NCI-H1930 (cell line): ENCODE measurements at places on chromosomes 11 and 22.

GRCh38 chr11:2801711-2802388, 83.7 kb downstream of the CDKN1C start:
- DNase-seq, result no peak

DNA sequence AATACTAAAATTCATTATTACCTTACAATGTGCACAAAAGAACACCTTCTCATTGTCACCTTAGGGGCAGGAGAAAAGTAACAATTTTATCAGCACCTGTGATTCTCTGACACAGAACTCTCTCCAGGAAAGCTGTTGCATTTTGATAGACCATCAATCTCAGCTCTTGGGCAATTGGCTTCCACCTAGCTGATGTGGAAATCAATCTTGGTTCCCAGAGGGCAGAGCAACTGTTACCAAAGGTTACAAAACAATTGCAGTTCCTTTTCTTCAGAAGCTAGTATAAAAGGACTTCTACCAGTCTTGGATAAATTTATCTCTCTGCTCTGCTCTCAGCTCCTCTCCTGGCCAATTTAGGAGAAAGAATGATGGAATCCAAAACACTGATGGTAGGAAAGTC, 157.8 kb upstream of the DDI1 start:
- no peak for DNase-seq

DNA sequence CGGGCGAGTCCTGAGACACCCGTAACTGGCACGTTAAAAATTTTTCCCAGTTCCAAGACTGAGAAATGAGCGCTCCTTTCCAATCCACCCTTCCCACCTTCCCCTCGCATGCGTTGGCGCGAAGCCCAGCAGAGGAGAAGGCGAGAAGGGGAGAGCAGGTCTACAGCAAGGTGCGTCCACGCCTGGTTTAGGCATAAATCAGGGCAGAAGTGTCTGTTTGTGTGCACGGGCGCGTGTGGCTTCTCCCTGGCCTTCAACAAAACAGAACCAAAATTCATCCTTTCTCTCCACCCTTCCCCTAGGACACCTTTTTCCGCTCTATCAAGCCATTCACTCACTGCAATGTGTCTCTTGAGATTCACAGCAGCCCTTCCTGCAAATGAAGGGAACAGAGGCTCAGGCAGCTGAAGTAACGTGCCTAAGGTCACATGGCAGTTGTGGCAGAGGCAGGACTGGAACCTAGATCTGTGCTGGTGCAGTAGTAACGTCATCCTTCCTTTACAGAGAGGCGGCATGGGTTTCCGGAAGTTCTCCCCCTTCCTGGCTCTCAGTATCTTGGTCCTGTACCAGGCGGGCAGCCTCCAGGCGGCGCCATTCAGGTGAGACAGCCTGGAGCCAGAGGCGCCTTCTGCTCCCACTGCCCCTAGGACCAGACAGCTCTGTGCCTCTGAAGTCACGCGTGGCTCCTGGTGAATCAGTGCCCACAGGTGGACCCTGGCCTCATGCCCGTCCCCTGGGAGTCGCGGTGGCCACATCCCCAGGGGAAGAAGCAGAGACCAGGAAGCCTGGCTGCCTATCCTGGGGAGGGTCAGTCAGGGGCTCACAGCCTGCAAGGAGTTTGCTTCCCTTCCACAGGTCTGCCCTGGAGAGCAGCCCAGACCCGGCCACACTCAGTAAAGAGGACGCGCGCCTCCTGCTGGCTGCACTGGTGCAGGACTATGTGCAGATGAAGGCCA, 1.1 kb downstream of the CALCB start:
- DNase-seq, result peak; percentile 88

GRCh38 chr11:44568658-44569473, 3.4 kb downstream of the CD82 start:
- no peak for DNase-seq

DNA sequence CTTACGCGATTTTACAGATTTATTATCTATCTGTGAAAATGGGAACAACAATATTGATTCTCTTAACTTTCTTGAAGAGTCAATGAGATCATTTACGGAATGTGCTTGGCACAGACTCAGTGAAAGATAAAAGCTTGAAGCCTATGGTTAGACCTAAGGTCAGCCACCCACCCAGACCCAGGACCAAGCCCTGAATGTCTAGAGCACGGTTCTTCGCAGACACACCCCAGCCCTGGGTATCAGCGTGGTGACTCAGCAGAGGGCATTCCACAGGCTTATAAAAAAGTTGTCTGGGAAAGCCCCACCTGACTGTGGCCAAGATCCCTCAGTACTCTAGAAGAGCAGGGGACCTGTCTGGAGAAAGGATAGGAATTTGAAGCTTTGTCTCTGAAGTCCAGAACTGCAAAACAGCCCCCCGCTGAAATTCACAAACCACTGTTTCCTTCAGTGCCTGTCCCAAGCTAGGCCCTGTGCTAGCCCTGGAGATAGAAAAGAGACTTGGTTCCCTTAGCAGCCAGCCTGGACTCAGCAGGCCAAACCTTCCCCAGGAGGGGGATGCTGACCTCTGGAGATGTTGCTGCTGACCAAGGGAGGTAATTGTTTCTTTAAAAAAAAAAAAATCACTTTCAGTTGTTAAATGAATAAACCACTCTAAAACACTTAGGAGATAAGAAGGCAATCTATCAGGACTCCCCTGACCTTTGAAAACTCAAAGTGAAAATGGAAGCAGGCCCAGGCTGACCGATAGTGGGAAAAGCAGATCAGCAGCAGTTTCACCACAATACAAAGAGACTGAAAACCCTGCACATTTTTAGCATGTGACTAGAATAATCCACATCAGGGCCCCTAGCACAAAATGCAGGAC, 114.0 kb downstream of the ABTB2 start:
- DNase-seq, result no peak

- no peak for DNase-seq
Observed at GRCh38 chr11:109000531-109000930, 335.7 kb downstream of the DDX10 start.

DNA sequence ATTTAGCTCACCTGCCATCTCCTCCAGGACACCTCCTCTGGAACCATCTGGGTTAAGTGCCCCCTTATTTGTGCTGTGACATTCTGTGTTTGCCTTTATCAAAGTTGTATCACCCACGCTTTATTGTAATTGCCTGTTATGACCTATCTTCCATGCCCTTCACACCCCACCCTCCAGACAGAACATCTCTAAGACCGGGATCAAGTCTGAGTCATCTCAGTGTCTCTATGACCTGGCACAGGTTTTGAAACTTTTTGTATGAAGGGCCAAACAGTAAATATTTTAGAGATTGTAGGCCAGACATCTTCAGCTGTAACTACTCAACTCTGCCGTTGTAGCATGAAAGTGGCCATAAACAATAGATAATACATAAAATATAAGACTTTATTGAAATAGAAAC, 161.8 kb downstream of the SPON1 start:
- no peak for DNase-seq

- DNase-seq, result no peak
Observed at GRCh38 chr11:72330131-72330727, 86.3 kb upstream of the PHOX2A start.

DNA sequence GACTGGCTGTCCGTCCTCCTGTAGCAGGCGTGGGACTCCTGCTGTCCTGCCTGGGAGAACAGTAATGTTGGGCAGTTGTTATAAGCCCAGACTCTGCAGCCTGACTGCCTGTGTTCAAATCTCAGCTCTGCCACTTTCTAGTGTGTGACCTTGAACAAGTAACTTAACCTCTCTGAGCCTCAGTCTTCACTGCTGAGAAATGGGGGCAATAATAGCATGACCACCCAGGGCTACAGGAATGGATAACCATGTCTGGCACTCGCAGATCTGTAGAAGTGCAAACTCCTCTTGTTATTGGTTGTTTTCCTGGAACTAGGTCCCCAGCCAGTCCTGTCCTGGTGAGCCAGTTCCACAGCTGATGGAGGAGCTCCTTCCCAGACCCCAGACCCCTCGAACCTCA, 69.7 kb downstream of the TP53I11 start:
- no peak for DNase-seq

DNA sequence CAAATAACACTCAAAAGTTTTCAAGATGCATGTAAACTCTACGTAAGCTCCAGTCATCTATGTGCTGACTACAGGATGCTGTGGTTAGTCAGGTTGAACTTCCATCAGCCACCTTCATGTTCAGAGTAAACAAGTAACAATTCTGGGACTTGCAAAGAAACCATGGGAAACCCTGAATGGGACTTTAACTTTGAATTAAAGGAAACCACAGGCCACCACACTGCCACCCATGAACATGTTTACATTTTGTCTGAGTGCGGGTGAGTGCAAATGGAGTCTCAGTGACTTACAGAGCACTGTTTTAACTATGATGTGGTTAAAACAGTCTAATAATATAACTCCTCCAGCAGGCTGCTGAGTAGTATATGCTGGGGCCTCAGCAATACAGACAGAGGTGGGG, 12.9 kb upstream of the SYTL2 start:
- DNase-seq, result no peak

GRCh38 chr22:41838842-41839618, 6.1 kb downstream of the SREBF2 start:
- no peak for DNase-seq

DNA sequence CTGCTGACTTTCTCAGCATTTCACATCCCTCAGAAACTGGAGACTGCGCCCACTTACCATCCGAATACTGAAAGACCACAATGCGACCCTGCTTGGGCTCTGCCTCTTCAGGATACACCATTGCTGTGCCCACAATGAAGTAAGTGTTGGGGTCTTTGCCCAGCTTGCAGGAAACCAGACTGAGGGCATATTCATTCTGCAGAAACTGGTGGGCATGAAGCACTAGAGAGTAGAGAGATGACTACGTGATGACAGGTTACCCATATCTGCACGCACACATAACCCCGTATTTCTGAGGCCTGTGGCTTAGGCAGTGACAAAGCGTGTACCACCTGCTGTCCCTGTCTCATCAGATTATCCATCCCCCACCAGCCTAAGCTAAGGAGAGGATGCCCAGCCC, 14.6 kb upstream of the VWCE start:
- DNase-seq, result no peak

DNA sequence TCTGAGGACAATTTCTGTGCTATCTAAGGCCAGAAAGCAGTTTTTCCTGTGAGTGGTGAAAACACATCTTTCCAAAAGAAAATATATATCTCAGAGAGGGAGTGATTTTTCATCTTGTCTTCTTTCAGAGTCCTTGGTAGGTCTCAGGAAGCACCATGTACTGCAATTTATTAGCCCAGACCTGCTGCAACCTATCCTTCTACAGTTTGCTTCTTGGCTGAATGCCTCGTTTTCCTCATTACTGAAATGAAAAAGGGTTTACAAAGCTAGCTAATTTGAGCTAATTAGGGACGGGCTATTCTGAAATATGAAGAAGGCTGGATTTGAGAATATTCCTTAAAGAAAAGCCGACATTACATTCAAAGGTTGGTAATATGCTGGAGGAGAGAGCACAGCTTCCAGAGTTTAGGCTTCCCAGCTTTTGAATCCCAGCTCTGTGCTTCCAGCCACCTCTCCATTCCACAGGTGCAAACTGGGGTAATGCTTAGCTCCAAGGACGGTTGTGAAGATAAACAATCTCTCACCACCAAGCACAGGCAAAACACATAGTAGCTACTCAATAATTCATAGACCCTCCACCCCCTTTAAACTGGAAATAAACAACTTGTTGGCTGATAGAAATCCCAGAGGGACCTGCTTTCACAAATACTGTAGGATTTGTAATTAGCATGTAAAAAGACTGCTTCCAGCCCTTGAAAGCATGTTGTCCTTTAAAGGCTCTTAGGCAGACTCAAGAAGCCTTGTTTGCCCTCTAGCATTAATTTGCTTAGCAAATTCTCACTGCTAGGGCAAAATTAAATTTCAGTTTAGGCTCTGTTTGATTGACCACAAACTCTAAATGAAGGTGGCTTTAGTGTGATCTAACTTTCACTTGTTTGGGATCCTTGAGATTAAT, 24.5 kb upstream of the SESN3 start:
- no peak for DNase-seq

GRCh38 chr22:28208036-28208435, 289.0 kb upstream of the PITPNB start:
- no peak for DNase-seq

DNA sequence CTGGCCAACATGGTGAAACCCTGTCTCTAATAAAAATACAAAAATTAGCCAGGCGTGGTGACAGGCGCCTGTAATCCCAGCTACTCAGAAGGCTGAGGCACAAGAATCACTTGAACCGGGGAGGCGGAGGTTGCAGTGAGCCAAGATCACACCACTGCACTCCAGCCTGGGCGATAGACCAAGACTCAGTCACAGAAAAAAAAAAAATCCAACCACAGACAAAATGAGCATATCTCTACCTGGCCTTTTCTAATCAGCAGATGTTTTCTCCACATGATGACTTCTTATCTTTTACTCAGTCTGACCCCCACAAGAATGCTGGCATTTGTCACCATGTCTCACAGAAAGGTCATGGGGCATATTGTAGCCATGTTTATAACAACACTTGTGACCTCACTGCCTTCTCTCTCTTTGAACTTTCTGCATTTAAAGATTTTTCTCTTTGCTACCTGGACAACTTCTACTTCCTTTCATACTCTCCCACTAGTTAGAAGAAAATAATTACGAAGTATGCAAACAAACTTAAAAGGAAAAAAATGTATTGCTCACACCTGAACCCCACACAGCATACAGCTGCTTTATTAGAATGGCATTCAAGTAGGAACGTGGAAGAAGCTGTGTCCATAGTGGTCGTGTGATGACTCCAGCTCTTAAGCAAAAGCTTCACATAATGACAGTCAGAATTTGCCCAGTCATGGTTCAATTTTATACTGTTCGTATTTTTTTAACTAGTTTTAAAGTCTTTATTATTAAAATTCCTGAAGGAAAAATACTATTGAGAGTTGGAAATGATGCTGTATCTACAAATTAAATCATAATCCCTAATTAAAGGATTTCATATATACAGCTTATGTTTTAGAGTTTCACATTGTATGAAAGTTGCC, 65.4 kb downstream of the ZC3H12C start:
- DNase-seq, result no peak
